ENCODE measurements at places on chromosomes 12 and 14.

GRCh38 chr12:124513297-124513867, 54.0 kb downstream of the NCOR2 start:
- no peak for DNase-seq

- no peak for DNase-seq
These were observed 936.1 kb upstream of the FBXO33 start for GRCh38 chr14:40368314-40368713.

DNA sequence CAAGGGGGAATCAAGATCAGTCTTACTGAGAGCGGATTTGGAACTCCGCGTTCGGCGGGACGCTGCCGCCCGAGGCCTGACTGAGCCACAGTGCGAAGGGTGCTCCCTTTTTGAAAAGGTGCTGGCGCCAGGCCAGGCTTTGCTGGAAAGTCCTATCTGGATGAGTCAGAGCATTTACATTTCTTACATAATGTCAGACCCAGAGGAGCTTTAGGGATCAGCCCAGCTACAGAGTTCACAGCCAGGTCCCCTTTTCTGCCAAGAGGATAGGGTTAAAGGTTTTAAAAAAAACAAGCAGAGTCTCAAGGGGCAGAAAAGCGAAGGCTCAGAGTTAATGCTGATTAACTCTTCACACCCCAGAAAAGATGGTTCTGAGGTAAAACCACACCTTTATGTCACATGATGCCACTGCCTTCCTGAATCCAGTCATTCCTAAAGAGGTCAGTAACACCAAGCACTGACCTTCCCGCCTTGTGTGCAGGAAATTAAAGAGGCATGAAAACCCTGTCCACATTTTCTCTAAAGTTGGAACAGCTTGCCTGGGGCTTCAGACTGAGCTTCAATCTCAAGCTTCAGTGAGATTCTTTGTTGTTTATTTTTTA, 11.7 kb upstream of the FBXL14 start:
- no peak for DNase-seq

DNA sequence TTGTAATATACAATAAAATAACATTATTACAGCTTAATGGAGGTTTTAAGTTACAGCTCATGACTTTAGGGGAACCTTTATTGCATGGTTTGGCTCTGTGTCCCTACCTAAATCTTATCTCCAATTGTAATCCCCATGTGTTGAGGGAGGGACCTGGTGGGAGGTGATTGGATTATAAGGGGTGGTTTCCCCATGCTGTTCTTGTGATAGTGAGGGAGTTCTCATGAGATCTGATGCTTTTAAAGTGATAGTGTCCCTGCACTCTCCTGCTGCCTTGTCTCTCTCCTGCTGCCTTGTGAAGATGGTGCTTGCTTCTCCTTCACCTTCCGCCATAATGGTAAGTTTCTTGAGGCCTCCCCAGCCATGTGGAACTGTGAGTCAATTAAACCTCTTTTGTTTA, 132.1 kb upstream of the SYT1 start:
- DNase-seq = no peak

DNA sequence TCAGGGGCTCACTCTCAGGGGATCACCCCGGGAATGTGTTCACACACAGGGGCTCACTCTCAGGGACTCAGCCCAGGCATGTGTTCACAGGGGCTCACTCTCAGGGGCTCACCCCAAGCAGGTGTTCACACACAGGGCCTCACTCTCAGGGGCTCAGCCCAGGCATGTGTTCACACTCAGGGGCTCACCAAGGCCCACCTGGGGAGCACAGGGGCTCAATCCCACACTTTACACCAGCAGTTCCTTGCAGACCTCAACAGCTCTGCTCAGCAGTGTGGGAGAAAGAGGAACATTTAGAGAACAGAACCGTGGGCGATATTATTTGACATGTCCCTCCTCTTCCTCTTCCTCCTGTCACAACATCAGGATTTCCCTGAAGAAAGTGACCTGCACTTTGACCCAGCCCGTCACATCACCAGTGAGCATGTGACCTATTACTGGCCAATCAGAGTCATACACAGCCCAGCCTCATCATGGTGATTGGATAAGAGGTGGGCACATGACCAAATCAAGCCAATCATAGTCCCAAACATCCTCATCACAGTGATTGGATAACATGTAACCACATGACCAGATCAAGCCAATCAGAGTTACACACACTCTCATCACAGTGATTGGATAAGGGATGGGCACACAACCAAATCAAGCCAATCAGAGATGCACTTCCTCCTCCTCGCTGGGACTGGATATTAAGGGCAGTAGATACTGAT, 359.4 kb upstream of the SFSWAP start:
- DNase-seq = no peak

GRCh38 chr14:73976125-73976524, 26.0 kb downstream of the COQ6 start:
- DNase-seq = no peak

DNA sequence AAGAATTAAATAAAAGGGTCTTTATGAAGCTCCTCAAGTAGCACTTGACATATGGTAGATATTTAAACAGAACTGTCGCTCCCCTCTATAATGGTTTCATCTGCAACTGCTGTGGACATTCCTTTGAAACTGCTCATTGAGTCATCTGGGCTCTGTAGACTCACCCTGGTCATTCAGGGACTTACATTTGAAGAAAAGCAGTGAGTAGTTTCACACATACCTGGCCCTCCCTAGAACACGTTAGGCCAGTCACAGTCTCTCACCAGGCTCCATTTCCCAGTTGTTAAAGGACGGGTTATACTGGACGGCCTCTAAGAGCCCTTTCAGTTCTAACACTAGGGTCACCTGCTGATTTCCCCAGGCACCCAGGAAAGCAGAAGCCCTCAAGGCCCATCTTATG, 217.0 kb downstream of the BCL11B start:
- no peak for DNase-seq

DNA sequence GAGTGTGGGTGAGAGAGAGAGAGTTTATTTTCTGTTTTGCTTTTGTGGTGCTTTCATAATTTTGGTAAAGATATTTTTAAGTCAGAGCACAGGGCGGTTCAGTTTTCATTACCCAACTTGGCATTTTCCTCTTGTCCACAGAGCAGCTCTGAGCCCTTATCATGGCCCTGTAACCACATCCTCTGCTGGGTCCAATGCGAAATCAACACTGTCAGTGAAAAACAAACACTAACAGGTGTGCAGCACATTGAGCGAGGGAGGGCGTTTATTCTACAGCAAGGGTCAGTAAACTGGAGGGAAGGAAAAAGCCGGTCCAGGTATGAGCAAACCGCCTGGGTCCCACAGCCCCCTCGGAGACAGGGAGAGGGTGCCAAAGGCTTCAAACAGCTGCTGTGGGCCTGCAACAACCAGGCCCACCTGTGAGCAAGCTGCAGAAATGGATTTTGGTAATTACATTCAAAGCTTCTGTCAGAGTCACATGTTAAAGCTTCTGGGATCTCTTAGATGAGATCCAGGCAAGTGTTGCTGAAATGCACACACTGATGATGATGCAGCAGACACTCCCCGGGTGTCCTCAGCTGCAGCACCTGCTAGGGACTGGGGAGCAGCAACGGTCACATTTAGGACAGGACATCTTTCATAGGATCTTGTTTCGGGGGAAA, 132.7 kb upstream of the DYRK2 start:
- DNase-seq = no peak

- DNase-seq = no peak
These were observed 51.4 kb upstream of the GARIN2 start for GRCh38 chr14:67137744-67138371.

DNA sequence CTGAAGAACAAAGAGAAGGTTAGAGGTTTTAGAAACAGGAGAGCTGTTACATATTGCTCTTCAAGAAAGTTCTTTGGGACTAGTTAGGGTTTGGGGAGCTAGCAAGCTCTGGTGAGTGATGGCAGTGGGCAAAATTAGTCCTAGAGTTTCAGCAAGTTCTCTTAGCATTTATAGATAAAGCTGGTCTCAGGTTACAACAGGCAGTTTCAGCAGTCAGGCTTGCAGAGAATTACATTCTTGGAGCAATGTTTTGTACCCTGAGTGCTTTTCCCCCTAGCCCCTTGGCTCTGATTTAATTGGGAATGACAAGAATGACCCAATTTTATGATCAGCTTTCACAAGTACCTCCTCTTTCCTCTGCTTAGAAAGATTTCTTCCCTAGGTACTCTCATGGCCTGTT, 21.4 kb upstream of the EID3 start:
- DNase-seq = no peak

GRCh38 chr14:89858089-89858488, 96.4 kb downstream of the EFCAB11 start:
- no peak for DNase-seq

Data from stimulated activated CD8-positive, alpha-beta memory T cell treated with anti-CD3 and anti-CD28 coated beads, Interleukin-12 subunit alpha, Interleukin-12 subunit beta, amount 100 ng/mL, for 4 hours (primary cell).